ENCODE measurements at places on chromosomes 4 and X. TPM values are rescaled to one million over a fixed set of nuclear protein-coding genes. Genes with fewer than 3 reads are reported as not detected.

DNA sequence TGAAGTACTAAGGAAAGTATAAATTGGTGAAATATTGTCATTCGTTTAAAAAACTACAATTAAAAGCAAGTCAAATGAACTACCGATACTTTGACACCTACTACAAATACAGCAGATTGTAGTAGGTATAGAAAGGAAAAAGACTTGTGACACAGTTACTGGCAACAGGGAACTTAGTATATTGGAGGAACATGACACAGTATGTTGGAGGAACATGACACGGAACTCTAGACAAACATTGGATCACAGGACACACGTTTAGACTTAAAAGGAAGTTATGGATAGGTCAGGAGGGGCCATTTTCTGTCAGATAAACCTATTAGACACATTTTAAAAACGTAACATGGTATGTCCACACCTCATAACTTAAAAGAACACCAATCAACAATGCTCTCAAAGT lies 132.5 kb downstream of the APBB2 start:
- DNase-seq = no peak

- DNase-seq = no peak
These were observed 62.1 kb downstream of the RHOXF2B start for GRCh38 chrX:120015145-120016067.

GRCh38 chr4:23934915-23935314 lies 45.1 kb upstream of the PPARGC1A start:
- peak; percentile 98 for DNase-seq

DNA sequence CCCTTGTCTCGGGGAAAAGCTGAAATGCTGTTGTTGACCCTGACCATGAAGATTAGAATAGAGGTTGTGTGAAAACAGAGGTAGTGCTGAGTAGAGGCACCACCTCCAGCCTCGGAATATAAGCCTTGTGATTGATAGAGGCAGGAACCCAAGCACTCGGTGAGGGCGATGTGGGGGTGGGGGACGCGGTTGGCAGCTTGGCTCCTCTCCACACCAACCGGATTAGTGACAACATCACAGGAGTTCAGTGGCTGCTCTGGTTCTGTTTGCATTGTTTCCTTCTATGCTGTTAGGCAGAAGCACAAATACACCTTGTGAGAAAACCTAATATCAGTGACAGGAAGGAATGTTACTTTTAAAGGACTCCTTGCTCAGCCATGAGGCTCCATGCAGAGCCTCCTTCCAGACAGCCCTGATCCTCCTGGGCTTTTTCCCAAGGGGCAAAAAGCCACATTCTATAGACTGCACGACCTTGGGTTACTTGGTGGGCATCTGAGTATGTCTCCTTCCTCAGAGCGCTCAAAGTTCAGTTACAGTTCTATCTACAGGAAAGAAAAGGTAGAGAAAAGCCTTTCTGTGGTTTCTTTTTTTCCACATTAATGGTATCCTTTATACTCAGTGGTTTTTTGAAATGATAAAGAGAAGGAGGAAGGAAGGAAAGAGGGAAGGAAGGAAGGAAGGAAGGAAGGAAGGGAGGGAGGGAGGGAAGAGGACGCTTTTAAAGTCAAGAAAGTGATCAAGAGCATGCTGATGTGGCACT lies 150.4 kb upstream of the NOCT start:
- DNase-seq = no peak

DNA sequence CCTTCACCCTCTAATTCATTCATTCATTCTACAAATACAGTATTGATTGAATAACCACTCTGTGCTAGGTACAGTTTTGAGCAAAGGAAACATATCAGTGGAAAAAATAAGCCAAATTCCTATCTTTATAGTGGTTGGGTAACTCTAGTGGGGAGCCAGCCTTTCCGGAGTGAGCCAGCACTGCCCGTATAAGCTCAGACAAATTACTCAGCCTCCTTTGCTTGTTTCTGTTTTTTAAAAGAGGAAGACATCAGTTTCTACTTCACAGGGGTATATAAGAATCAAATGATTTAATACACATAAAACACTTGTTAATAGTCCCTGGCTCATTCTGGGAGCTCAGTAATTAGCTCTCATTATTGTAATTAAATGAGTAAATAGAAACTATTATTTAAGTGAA lies 238.2 kb upstream of the MAD2L1 start:
- no peak for DNase-seq

The XG gene
- 0.06 TPM for total RNA-seq

- no peak for DNase-seq
These were observed 250.8 kb downstream of the SLC39A8 start for GRCh38 chr4:102094481-102094880.

GRCh38 chr4:153616006-153616555 lies 68.0 kb upstream of the TLR2 start:
- no peak for DNase-seq

The PRRG1 gene
- 14.5 TPM for total RNA-seq

DNA sequence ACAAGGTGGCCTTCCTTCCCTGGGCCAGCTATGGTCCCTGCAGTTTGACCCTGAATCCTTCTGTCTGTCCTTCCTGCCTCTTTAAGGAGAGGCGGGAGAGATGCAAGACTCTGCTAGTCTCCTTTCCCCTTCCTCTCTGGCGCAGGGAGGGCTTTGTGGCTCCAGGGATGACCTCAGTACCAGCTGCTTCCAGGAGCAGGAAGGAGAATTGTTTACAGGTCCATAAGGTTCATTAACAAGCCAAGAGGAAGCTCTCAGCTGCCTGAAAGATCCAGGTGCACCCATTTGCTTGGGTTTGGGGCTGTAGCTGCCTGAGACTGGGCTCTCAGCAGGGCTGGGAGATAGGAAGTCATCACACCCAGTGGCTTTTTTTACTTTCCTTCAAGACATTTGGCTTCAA lies 4.0 kb upstream of the FATE1 start:
- DNase-seq = peak; percentile 49

GRCh38 chrX:24956828-24957227 lies 58.9 kb downstream of the ARX start:
- DNase-seq = peak; percentile 4

GRCh38 chrX:31713120-31713519 lies 641.3 kb upstream of the FTHL17 start:
- DNase-seq = no peak

DNA sequence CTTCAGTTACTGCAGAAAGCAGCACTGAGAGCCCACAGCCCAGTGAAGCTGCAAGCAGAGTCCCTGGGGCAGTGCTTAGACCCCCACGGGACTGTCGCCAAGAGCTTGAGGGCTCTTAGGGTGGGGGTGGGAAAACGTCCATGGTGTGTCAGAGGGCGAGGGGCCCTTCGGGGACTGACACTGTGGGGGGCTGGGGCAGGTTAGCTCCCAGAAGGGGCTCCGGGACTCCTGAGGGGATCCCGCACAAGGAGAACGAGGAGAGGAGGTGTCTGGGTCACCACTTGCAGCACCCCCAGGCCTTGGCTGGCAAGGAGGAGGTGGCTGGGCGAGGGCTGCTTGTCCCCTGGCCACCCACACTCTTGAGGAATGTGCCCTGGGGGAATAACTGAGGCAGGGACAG lies 20.8 kb downstream of the NAT8L start:
- DNase-seq = no peak

DNA sequence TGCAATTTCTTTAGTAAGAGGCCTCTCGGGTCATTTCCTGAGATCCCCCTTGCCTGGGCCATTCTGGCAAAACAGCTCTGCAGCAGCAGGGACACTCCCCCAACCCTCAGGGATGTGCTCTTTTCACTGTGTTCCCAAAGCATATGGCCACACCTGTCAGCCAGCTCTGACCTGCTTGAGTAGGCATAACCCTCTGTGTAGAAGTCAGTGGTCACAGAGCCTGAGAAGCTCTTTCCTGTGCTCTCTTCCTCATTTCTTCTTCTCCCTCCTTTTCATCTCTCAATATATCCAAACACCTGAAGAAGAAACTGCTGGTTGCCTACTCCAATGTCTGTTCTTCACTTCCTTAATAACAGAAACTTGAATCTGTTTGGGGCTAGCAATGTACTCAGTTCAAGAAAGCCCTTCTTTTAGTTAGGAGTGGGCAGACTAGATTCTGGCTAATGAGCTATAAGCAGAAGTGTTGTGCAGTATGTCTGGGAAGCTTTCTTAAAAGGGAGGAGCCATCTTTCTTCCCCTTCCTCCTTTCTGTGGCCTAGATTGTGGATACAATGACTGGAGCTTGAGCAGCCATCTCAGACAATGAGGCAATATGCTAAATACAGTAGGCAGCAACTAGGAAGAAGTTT lies 73.3 kb downstream of the PRPS1 start:
- DNase-seq = no peak

GRCh38 chr4:139958739-139959098 lies 195.3 kb downstream of the MAML3 start:
- no peak for DNase-seq

GRCh38 chr4:105894660-105895582 lies at the start of gene NPNT:
Gene NPNT (plus strand): TSS chr4:105895471. CDS start chr4:105895653, 182 bp downstream.
- no peak for DNase-seq

DNA sequence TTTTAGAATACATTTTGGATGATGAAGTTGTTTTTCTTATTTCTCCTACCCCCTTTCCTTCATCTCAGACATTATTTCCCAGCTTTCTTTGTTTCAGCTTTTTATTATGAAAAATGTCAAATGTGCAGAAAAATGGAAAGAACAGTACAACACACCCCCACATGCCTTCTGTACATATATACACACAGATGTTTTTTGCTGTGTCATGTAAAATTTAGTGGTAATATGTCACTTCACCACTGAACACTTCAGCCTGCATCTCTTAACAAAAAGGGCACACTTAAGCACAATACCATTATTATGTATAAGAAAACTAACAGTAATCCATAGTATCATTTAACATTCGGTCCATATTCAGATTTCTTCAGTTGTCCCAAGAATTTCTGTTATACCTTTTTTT lies 37.8 kb downstream of the OCRL start:
- DNase-seq = no peak

The TCEAL5 gene
- total RNA-seq = not detected

The USP38 gene
- total RNA-seq = 7.8 TPM

The RBMXL3 gene
- total RNA-seq = not detected

- peak; percentile 89 for DNase-seq
These were observed 81.8 kb downstream of the FRYL start for GRCh38 chr4:48698029-48698971.

The TLR7 gene
- total RNA-seq = not detected

The SYTL4 gene
- total RNA-seq = 2.0 TPM

The SLC9B1 gene
- not detected for total RNA-seq

The LPAR4 gene
- not detected for total RNA-seq

- DNase-seq = no peak
These were observed 82.6 kb upstream of the SLITRK2 start for GRCh38 chrX:145735036-145735435.

The IL9R gene
- not detected for total RNA-seq

DNA sequence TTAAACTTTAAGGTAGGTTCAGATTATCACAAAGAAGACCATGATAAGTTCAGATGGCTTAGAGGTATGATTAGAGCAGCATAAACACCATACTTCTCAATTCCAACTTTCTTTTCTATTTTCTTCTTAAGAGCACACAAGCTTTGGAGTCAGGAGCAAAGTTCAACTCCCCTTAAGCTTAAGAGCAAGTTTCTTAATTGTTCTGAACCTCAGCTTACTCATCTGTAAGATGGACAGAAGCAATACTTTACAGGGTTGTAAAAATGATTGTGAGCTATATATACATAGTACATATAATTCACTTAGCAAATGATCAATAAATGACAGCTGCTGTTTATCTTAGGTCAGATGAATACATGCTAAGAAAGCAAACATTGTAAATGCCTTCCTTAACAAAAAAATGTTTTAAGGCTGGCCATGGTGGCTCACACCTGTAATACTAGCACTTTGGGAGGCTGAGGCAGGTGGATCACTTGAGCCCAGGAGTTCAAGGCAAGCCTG lies 25.0 kb upstream of the RPS3A start:
- DNase-seq = no peak

The LAP3 gene
- total RNA-seq = 216 TPM

The STOX2 gene
- 2.4 TPM for total RNA-seq

GRCh38 chrX:69320116-69320515 lies 154.9 kb upstream of the PJA1 start:
- no peak for DNase-seq

DNA sequence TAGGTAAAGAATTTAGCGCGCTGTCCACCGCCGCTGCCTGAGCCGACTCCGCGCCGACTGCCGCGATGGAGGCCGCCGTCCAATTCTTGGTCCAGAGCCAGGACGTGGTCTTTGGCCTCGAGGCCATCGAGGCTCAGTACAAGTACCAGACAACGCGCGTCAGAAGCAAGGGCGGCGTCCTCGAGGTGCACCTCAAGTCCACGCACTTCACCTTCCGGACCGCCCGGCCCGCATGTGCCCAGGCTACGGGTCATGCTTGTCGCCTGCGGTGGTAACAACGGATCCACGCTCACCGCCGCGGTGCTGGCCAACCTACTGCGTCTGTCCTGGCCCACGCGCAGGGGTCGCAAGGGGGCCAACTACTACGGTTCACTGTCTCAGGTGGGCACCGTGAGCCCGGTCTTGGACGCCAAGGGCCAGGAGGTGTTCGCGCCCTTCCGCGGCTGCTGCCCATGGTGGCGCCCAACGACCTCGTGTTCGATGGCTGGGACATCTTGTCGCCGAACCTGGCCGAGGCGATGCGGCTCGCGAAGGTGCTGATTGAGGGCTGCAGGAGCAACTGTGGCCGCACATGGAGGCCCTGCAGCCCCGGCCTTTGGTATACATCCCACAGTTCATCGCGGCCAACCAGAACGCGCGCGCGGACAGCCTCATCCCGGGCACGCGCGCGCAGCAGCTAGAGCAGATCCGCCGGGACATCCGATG lies 128.0 kb downstream of the ANAPC4 start:
- DNase-seq = no peak

DNA sequence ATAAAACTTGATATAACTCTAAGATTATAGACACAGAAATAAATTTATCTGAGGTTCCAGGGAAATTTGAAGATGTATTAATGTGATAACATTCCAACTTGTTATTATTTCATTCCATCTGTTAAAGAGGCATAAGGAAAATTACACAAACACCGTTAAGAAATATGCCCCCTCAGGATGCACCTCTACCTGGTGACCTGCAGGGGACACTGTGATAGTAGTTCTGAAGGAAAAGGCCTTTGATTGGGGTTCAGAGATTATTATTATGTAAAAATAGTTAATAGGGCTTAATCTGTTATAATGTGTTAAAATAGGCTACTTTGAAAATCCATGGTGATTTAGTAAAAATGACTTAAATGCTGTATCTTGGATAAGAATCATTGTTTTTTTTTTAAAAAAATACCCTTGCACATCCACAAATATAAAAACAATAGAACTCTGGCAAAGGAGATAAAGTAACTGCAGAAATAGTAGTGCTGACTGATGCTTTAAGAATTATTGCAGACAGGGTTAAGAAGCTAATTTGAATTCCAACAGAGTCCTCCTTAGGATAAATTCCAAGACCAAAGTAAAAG lies 6.1 kb upstream of the ABRAXAS1 start:
- no peak for DNase-seq

GRCh38 chrX:36562986-36563385 lies 445.2 kb upstream of the FAM47C start:
- no peak for DNase-seq

The BRS3 gene
- not detected for total RNA-seq

- no peak for DNase-seq
These were observed 18.9 kb upstream of the CABS1 start for GRCh38 chr4:70315928-70316327.

The DCAF8L1 gene
- total RNA-seq = not detected

GRCh38 chr4:81676537-81676936 lies 204.8 kb upstream of the RASGEF1B start:
- DNase-seq = no peak
